ENCODE measurements at places on chromosomes 1 and 21.

- no peak for DNase-seq
Observed at GRCh38 chr1:213032651-213033050, 17.0 kb upstream of the ANGEL2 start.

DNA sequence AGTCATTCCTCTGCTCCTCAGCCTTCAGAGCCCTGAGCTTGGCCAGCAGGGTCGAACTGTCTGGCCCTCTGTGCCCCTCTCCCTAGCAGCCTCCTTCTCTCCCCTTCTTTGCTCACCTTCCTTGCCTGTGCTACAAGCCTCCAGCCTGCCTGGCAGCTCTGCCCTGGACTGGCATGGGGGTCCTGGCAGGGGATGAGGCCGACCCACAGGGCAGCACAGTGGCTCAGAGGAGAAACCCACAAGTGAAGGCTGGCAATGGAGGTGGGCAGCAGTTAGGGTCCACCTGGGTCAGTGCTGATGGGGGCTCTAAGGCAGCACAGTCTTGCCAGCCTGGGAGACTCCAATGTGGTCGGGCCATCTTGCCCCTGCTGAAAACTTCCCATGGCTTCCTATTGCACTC, 274.2 kb downstream of the GRIK3 start:
- DNase-seq: no peak

DNA sequence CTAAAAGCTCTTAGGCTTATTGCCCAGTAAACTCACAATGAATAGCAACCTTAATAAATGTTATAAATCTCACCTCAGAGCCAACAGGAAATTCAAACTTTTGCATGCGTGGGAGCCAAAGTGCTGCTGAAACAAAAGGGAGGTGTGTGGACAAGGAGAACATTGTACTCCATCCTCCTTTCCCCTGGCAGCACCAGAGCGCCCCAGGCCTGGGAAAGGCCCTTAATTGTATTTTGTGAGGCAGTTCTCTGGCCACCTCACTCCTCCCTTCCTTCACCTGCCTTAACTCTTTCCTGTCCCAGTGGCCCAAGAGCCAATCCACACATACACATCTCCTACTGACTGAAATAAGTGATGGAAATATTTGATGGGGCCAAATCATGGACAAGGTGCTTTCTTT, 648.5 kb downstream of the LMO4 start:
- DNase-seq: no peak

DNA sequence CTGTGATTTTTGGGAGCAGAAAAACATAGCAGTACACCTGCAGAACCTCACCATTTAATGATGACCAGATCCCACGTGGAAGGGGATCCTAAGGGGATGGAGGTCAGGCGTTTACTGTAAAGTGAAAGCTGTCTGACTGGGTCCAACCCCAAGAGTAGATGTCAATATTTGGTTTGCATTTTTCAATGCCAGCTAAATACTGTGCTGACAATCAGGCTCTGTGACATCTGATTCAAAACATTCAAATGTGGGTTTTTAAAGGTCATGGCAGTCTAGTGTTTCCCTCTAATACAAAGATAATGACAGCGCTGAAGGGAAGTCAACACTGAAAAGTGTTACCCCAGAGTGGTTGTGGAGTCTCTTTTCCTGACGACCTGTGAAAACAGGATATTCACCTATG, 68.1 kb downstream of the SPAG17 start:
- no peak for DNase-seq

DNA sequence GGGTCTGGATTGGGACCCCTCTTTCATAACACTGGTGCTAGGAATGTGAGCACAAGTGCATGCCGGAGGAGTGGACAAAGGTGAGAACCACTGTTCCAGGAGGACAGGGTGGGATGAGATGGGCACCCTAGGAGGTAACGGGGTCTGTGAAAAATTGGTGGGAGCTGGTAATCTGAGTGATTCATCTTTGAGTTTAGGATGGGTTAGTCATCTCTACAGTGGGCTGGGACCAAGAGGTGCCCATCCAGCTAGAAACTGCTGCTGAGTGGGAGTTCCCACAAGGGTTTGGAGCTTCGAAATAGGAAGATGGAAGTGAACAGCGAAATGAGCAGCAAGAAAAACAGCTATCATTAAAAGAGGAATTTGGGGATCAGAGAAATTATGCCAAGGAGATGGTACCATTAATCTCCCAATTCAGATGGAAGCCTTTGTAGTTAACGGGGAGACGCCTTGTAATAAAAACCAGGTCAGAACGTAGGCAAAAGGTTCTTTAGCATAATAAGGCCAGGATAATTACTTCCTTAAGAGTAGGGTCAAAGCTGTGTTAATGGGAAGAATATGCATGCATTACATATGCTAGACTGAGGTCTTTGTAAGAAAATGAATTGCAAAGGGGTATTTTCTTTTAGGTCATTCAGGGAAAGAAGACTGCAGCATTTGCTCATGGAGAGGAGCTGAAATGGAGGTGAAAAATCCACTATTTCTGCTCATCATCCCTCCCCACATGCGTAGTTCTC, 55.5 kb downstream of the OLFML3 start:
- DNase-seq: no peak

GRCh38 chr1:158644449-158644848, 39.4 kb downstream of the OR10Z1 start:
- DNase-seq: no peak

DNA sequence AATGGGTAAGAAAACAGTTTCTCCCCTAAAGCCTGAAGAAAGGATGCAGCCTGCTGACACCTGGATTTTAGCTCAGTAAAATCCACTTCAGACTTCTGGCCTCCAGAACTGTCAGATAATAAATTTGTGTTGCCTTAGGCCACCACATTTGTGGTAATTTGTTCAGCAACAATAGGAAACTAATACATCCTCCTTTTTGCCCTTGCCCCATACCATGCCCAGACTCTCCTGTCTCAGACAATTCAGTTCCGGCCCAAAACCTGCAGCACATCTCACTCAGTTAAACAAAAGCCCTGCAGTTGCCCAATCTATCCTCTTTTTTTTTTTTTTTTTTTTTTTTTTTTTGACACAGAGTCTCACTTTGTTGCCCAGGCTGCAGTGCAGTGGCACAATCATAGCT, 25.8 kb downstream of the SMIM12 start:
- no peak for DNase-seq
